ENCODE measurements at places on chromosomes 4 and X. TPM values are rescaled to one million over a fixed set of nuclear protein-coding genes. Genes with fewer than 3 reads are reported as not detected.

GRCh38 chr4:159269116-159269515 is 166.2 kb downstream of the RAPGEF2 start:
- no peak overlapping the region for H3K4me3 ChIP-seq
- no peak overlapping the region for H3K27ac ChIP-seq
- no peaks in the 10 kb centered on the region for H3K27me3 ChIP-seq
- H3K4me1 ChIP-seq, result no peaks in the 10 kb centered on the region
- DNase-seq, result no peak

GRCh38 chr4:169215656-169216055 is 55.1 kb downstream of the SH3RF1 start:
- no peak overlapping the region for H3K27ac ChIP-seq
- no peak for DNase-seq
- H3K4me1 ChIP-seq, result no peaks in the 10 kb centered on the region
- no peak overlapping the region for H3K4me3 ChIP-seq

GRCh38 chrX:19193565-19193964 is 71.3 kb upstream of the ADGRG2 start:
- H3K27me3 ChIP-seq, result no peaks in the 10 kb centered on the region
- H3K4me1 ChIP-seq, result peaks cover 22% of the 10 kb centered on the region
- H3K27ac ChIP-seq, result no peak overlapping the region
- no peaks in the 10 kb centered on the region for H3K36me3 ChIP-seq
- no peak for DNase-seq

DNA sequence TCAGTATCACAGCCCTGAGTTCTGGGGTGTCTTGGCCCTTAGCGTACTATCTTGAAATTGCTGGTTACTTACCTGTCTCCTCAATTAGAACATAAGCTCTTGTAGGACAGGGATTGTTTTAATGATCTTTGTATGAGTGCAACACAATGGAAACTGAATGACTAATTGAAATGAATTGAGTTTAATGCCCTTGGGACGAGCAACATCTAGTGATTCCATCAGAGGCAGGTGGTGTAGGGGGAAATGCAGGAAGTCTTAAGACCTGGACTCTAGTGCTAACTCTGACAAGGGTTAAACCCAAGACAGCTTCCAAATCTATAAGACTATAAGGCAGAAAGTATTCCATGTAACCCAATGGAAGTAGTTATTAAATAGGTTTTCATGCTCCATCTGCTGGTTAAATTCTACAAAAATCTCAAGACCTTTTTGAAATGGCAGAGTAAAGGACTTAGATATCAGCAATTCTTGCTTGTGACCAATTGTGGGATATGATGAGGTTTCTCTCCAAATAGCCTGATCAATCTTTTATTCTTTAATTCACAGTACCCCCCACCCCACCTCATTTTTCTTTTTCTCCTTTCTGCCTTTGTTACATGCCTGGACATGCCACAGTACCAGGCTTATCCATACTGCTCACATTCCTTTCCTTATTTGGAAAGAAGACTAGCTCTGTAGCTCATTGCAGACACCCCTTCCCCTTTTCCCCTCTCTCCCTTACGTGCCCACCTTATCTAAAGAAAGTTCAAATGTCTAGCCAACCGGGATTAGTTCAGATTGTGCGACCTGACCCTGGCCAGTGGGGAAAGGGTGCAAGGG is 340.8 kb downstream of the PAPSS1 start:
- H3K27ac ChIP-seq, result no peak overlapping the region
- no peak for DNase-seq
- H3K4me1 ChIP-seq, result no peaks in the 10 kb centered on the region
- no peaks in the 10 kb centered on the region for H3K36me3 ChIP-seq
- no peak overlapping the region for H3K4me3 ChIP-seq

The TMEM47 gene
- total RNA-seq, result not detected

The TRAM1L1 gene
- not detected for total RNA-seq
